Left renal pelvis (tissue), 4 donors: ENCODE measurements at places on chromosomes 13 and 19. TPM values are rescaled to one million over a fixed set of nuclear protein-coding genes. Genes with fewer than 3 reads are reported as not detected.

KIR3DL2 gene
- not detected for polyA plus RNA-seq

POU2F2 gene
- 1.7 TPM for polyA plus RNA-seq

ALOX5AP gene
- 5.8 TPM for polyA plus RNA-seq

CBLC gene
- polyA plus RNA-seq = 4.2 TPM

LRFN3 gene
- 9.8 TPM for polyA plus RNA-seq

NOTCH3 gene
- 89.2 TPM for polyA plus RNA-seq

ATXN8OS gene
- polyA plus RNA-seq = 0.31 TPM

OR4F17 gene
- not detected for polyA plus RNA-seq

RPL28 gene
- polyA plus RNA-seq = 973 TPM
